Activated T-helper 1 cell treated with anti-CD3 and anti-CD28 coated beads, Interleukin-2, amount 50 U/mL, for 16 hours (primary cell): ENCODE measurements at places on chromosomes 5 and 9.

- DNase-seq: no peak
Measured at GRCh38 chr9:137457406-137458193, 1.5 kb downstream of the NSMF start.

- no peak for DNase-seq
Measured at GRCh38 chr5:75282581-75282980, 45.9 kb upstream of the ANKRD31 start.

GRCh38 chr5:174106997-174107655 lies 61.6 kb downstream of the NSG2 start:
- DNase-seq: no peak

- no peak for DNase-seq
Measured at GRCh38 chr5:32193591-32193990, 19.5 kb upstream of the GOLPH3 start.

DNA sequence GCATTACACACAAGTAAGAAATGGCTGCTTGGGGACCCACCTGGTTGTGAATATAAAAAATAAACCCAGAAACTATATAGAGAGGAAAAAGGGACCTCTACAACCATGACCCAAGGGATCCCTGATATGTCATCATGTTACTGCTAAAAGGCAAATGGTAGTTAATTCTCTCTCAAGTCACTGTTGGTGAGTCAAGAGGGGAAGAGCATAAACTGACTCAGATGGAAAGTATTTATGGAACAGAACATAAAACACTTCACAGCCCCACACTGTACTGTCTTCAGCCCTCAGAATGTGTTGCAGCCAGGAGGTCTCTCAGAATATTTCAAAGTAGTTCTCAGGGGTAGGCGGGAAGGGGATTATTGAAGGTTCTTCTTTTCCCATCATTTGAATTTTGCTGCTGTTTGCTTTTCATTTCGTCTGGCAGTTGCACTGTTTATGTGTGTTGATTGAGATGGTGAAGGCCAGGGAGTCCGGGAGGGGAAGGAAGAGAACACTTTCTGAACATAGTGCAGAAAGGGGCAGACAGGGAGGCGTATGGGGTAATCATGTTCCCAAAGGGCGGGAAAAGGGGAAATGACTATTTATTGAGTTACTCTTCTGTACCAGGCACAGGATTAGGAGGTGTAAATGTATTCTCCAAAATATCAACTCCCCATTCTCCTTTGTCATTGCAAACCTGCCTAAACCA lies 85.5 kb downstream of the TEK start:
- DNase-seq: no peak

DNA sequence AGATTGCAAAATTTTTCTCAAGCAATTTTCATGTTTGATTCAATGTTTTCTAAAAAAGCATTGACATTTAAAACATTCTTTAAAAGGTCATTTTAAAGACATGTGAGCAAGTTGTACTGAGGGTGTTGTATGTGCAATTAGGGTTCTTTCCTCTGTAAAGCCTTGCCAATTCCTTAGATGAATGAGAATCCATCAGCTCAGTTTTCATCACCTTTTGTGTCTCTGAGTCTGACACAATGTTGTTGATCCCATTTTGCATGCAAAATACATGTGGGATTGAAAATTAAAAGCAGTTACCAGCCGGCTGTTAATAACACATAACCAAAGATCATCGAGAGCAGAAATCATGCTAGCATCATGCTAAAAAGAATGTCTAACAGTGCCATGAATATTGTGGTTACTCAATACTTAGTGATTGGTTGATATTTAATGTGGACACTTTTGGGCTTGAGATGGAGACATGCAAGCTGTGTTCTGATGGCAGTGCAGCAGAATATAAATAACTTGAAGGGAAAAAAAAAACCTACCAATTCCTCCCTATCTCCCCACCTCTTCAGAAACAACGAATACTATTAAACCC lies 57.7 kb downstream of the FGF10 start:
- DNase-seq: no peak
